ENCODE measurements at places on chromosomes 13 and 19. TPM values are rescaled to one million over a fixed set of nuclear protein-coding genes. Genes with fewer than 3 reads are reported as not detected.
A peak's percentile ranks its signal among the peaks of the same experiment; 100 is the strongest.

The IZUMO2 gene
- not detected for total RNA-seq

The RTBDN gene
- total RNA-seq, result not detected

The SKA3 gene
- 1.9 TPM for total RNA-seq

The NLRP5 gene
- not detected for total RNA-seq

The THAP8 gene
- 3.7 TPM for total RNA-seq

The S1PR4 gene
- 5.1 TPM for total RNA-seq

The TUBA3C gene
- total RNA-seq, result not detected

GRCh38 chr19:13598098-13598497 lies 91.8 kb upstream of the CACNA1A start:
- no peak overlapping the region for H3K27ac ChIP-seq
- H3K36me3 ChIP-seq, result no peaks in the 10 kb centered on the region
- DNase-seq, result no peak
- H3K4me3 ChIP-seq, result no peak overlapping the region

DNA sequence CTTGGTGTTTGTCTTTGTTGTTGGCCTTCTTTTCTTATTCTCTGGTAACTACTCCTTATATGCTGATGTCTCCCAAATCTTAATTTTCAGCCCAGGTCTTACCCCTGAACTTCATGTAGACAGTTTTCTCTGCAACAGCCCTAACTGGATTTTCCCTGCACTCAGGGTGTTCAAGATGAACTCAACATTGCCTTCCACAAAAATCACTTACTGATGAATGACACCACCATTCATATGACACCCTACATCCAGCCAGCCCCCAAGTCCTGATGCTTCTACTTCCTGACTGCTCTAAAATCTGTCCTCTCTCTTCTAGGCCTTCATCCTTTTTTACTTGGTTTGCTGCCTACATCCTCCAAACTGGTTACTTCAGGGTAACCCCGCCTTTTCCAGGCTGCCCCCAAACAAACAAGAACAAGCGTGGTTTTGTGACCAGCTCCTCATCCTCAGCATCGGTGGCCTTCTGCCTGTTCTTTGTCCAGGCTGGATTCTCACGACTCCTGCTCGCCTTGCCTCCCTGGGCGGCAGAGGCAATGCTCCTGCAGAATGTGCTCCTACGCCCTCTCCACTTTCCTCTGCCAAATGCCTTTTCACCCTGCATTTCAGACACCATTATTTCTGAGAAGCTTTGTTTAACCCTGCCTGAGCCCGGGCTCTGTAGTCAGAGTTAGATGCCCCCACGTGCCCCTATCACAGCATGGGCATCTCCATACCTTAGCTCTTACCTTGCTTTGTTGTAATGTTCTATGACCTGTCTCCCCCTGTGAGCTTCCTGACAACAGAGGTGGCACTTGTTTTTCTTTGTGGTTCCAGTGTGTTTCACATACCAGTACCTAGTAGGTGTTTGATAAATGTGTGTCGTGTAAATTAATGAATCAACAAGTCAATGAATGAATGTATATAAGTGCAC lies 61.8 kb downstream of the WDFY2 start:
- no peaks in the 10 kb centered on the region for H3K27me3 ChIP-seq
- H3K36me3 ChIP-seq, result no peaks in the 10 kb centered on the region
- DNase-seq, result no peak
- no peak overlapping the region for H3K27ac ChIP-seq
- H3K4me1 ChIP-seq, result peaks cover 8% of the 10 kb centered on the region

- H3K27me3 ChIP-seq, result no peaks in the 10 kb centered on the region
- H3K4me3 ChIP-seq, result no peak overlapping the region
- H3K4me1 ChIP-seq, result no peaks in the 10 kb centered on the region
- H3K27ac ChIP-seq, result no peak overlapping the region
- no peaks in the 10 kb centered on the region for H3K36me3 ChIP-seq
Observed at GRCh38 chr13:78317030-78317429, 286.3 kb downstream of the POU4F1 start.

GRCh38 chr13:82221621-82222020 lies 1660.7 kb downstream of the SLITRK1 start:
- H3K4me3 ChIP-seq, result no peak overlapping the region
- H3K27ac ChIP-seq, result no peak overlapping the region
- no peaks in the 10 kb centered on the region for H3K27me3 ChIP-seq
- DNase-seq, result no peak
- no peaks in the 10 kb centered on the region for H3K4me1 ChIP-seq

GRCh38 chr13:73268306-73268705 lies 209.5 kb downstream of the KLF5 start:
- H3K4me1 ChIP-seq, result no peaks in the 10 kb centered on the region
- DNase-seq, result no peak
- no peak overlapping the region for H3K4me3 ChIP-seq

GRCh38 chr13:105552078-105552477 lies 983.4 kb downstream of the EFNB2 start:
- H3K27ac ChIP-seq, result no peak overlapping the region
- no peaks in the 10 kb centered on the region for H3K27me3 ChIP-seq
- no peaks in the 10 kb centered on the region for H3K36me3 ChIP-seq
- no peak overlapping the region for H3K4me3 ChIP-seq

DNA sequence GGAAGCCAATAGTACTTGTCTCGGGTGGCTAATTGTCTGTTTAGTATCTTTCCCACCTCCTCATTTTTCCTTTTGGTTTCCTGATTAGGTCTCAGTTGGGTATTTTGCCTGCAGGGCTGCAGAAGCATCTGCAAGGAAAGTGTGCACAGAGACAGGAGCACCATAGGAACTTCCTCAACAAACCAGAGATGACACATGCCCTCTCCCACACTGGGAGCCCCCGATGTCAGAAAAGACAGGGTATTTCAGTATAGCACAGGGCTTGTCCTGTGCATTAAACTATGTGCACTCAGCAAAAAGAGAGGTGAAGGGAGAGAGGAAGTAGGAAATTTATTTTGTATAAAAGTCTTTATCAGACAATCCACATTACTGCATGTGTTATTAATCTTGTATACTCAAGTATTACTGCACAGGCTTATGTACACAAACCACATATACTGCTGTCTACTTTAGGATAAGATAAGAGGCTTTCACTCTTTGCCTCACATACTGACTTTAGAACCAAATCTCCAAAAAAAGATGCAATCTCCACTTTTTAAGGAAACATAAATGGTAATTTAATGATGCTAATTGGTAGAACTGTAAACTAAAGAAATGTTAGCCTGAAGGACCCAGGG lies 501.0 kb downstream of the FOXO1 start:
- H3K27me3 ChIP-seq, result no peaks in the 10 kb centered on the region
- H3K36me3 ChIP-seq, result no peaks in the 10 kb centered on the region
- H3K27ac ChIP-seq, result no peak overlapping the region
- no peak overlapping the region for H3K4me3 ChIP-seq

DNA sequence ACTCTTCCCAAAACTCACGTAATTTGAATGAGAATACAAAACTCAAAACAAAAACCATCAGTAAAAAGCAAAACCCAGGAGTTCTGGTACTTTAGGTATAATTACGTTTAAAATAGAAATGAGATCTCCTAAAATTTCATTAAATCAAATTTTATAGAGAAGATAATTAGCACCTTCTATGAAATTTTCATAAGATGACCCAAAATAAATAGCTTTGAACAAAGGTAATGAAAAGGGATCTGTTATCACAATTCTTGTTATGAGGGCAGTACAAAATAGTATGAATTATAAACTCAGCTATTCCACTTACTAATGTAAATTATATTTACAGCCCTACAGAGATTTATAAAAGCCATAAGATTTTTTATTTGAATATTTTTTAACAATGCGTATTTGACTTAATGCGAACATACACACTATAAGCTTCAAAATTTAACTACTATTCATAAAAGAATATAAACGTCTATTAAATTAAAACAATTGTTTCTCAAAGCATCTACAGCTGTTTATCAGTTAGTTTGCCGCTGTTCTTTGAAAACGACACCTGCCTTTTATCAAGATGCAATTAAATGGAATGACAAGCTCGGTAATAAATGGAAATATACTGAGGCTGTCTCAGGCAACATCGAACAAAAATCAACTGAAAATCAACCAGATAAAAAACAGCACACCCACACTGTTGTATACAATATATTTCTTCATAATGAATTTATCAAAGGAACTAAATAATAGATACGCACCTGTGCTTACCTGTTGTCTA lies 63.8 kb downstream of the KCNRG start:
- H3K4me3 ChIP-seq, result peak overlapping the region; percentile 82
- H3K4me1 ChIP-seq, result peaks cover 6% of the 10 kb centered on the region
- no peaks in the 10 kb centered on the region for H3K27me3 ChIP-seq
- no peaks in the 10 kb centered on the region for H3K36me3 ChIP-seq
- no peak overlapping the region for H3K27ac ChIP-seq

GRCh38 chr19:45876411-45877197 lies 9.3 kb downstream of the IRF2BP1 start:
- no peaks in the 10 kb centered on the region for H3K27me3 ChIP-seq
- H3K36me3 ChIP-seq, result no peaks in the 10 kb centered on the region
- peak overlapping the region; percentile 37 for H3K27ac ChIP-seq

GRCh38 chr19:30364866-30365800 lies 7.1 kb upstream of the ZNF536 start:
- no peak overlapping the region for H3K4me3 ChIP-seq
- H3K27me3 ChIP-seq, result no peaks in the 10 kb centered on the region
- no peaks in the 10 kb centered on the region for H3K4me1 ChIP-seq
- DNase-seq, result no peak

- no peaks in the 10 kb centered on the region for H3K27me3 ChIP-seq
- no peak overlapping the region for H3K27ac ChIP-seq
- H3K4me1 ChIP-seq, result no peaks in the 10 kb centered on the region
Observed at GRCh38 chr13:113804017-113804702, 45.1 kb downstream of the TMEM255B start.

GRCh38 chr13:45861322-45861721 lies 9.8 kb upstream of the SIAH3 start:
- no peak overlapping the region for H3K27ac ChIP-seq
- no peaks in the 10 kb centered on the region for H3K36me3 ChIP-seq
- no peaks in the 10 kb centered on the region for H3K27me3 ChIP-seq
- DNase-seq, result no peak

- no peaks in the 10 kb centered on the region for H3K27me3 ChIP-seq
- no peak overlapping the region for H3K4me3 ChIP-seq
- H3K27ac ChIP-seq, result no peak overlapping the region
- H3K4me1 ChIP-seq, result peaks cover 17% of the 10 kb centered on the region
- H3K36me3 ChIP-seq, result no peaks in the 10 kb centered on the region
- no peak for DNase-seq
Observed at GRCh38 chr13:99636728-99637353, 135.6 kb downstream of the TM9SF2 start.

- no peaks in the 10 kb centered on the region for H3K4me1 ChIP-seq
- DNase-seq, result no peak
- H3K27me3 ChIP-seq, result no peaks in the 10 kb centered on the region
- peaks cover 2% of the 10 kb centered on the region for H3K36me3 ChIP-seq
Observed at GRCh38 chr19:48123907-48124651, 13.5 kb upstream of the PLA2G4C start.

DNA sequence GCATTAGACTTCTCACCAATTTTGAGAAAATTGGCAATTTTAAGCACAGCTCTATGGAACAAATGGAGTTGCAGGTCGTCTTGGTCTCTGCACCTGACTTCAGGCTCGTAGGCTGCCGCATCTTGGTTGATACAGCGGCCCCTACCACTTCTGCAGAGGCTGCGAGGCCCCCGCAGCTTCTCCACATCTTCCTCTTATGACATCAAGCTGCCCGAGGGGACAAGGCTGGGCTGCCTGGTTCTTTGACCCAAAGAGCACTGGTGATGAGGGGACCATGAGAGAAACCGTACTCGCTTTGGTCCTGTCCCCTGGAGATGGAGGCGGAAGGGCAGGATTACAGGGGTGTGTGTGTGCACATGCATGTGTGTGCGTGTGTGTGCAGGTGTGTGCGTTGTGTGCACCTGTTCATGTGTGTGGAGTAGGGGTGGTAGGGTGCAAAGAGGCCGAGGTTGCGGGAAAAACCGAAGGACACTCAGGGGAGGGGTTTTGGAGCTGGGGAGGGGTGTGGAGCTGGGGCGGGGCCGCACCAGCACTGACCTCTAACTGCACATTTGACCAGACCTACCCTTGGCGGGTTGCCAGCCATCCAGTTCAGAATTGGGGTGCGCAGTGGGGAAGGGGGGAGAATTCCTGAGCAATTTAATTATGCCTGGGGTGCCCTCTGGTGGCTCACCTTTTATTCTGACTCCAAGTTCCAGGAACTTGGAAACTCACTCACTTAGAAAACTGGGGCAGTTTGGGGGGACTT lies 65.1 kb upstream of the ARHGEF7 start:
- no peaks in the 10 kb centered on the region for H3K27me3 ChIP-seq
- H3K4me1 ChIP-seq, result no peaks in the 10 kb centered on the region
- no peak overlapping the region for H3K4me3 ChIP-seq
- H3K36me3 ChIP-seq, result no peaks in the 10 kb centered on the region
- H3K27ac ChIP-seq, result no peak overlapping the region

DNA sequence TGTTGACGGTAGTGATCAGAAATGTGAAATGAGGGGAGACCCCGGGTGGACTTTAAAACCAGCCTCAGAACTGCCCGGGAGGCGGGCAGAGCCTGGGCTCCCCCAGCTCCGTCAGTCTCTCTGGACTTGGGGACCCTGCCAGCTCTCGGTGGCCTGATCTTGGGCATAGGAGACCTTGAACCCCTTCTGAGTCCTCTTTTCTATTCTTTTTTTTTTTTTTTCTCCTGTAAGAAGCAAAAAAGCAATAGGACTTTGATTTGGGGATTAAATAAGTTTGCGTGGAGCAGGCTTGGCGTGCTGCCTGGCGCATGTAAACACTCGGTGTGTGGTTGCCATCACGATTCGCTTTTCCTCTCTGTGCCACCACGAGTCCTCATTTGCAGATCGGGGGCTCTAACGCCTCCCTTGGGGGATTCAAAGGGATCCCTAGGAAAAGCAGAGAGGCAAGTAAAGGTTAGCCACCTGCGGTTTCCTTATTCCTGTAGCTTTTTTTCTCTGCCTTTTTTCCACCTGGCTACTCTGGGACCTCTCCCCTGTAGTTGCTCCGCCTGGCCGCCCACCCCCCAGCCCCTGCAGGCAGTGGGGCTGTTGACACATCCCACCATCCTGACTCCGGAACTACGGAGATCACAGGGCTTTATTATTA lies 1.3 kb downstream of the SAFB start:
- no peaks in the 10 kb centered on the region for H3K27me3 ChIP-seq
- H3K4me3 ChIP-seq, result peak overlapping the region; percentile 90
- DNase-seq, result peak; percentile 53

- DNase-seq, result no peak
- peaks cover 3% of the 10 kb centered on the region for H3K4me1 ChIP-seq
- no peak overlapping the region for H3K4me3 ChIP-seq
- no peaks in the 10 kb centered on the region for H3K36me3 ChIP-seq
- no peaks in the 10 kb centered on the region for H3K27me3 ChIP-seq
Observed at GRCh38 chr13:27161980-27162379, 9.6 kb downstream of the USP12 start.

- H3K4me3 ChIP-seq, result no peak overlapping the region
- no peak overlapping the region for H3K27ac ChIP-seq
- no peaks in the 10 kb centered on the region for H3K4me1 ChIP-seq
- DNase-seq, result peak; percentile 79
Observed at GRCh38 chr19:720345-721160, 11.8 kb downstream of the PALM start.

All from kidney (tissue), 22 donors.